NCI-H187 (cell line): ENCODE measurements at places on chromosomes 11 and 22.

GRCh38 chr22:29072193-29072978 is 449 bp upstream of the KREMEN1 start:
- peak; percentile 42 for DNase-seq

DNA sequence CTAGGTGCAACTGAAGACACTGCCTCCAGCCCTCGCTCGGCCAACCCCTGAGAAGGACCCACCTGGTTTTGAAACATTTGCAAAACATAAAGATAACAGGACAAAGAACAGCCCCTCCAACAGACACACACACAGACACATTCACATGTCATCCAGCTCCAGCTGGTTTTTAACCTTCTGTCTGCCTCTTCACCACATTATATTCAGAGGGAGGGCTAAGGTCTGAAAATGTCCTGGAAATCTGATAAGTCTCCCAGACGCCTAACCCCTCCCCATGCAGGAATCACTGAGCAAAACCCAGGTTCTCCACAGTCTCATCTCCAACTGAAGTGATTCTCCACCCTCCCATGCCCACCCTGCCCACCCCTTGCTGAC is 29.4 kb downstream of the PACSIN2 start:
- no peak for DNase-seq

GRCh38 chr11:1969035-1969434 is 21.9 kb downstream of the MRPL23 start:
- no peak for DNase-seq

GRCh38 chr11:61571869-61572268 is 9.0 kb downstream of the SYT7 start:
- no peak for DNase-seq

DNA sequence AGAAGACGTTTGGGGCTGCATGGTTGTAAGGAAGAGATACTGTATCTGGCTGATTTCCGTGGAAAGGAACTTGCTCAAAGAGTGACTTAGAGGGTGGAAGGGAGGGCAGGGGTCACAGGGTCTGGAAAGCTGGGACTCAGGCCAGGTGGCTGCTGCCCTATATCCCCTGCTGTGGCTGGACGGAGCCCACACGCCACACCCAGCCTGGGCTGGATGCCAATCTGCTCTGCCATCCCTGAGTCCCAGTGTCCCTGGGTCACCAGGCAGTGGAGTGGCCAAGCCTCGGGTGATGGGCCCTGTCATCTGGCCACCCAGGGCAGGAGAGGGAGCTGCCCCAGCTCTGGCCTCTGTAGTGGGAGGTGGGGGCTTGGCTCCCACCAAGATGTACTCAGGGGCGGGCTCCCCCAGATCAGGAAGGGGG is 26.5 kb upstream of the KRTAP5-7 start:
- DNase-seq: no peak

DNA sequence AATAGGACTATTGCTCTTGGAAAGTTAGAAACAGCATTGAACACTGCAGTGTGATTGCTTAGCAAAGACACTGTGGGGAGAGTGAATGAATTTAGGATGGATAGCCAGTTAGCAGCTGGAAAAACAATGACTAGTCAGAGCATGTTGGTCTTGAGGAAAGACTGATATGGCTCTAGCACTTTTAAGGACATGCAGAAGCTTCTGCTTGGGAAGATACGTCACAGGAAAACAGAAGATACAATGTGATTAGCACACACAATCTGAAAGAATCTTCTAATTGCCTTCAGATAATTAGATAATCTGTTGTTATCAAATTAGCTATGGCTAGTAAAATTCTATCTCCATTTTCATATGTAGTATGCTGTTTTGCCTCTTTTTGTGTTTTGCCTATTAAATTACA is 530.7 kb upstream of the CHORDC1 start:
- no peak for DNase-seq

GRCh38 chr11:125165111-125165842 is 726 bp downstream of the PKNOX2 start:
- no peak for DNase-seq

DNA sequence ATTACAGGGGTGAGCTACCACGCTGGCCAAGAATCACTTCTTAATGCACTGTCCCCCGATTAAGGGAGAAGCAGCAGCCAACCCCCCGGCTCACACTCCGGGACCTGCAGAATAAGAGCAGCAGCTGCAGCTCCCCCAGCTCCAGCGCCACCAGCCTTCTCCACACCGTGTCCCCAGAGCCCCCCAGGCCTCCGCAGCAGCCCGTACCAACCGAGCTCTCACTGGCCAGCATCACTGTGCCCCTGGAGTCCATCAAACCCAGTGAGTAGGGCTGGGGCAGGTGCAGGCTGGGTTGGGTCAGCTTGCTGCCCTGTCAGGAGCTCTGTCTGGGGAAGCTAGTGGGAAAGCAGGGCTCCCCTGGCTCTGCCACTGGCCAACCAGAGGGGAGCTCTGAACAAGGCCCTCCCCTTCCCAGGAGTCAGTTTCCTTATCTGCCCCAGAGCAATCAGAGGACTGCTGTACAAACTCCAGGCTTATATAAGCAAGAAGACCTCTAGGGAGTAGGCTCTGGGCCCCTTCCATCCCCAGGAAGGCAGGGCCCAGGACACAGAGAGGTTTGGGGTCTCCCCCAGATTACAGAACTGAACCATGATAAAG is 8.5 kb upstream of the SH3BP1 start:
- no peak for DNase-seq
